CD4-positive, alpha-beta memory T cell (primary cell): ENCODE measurements at places on chromosomes 1 and 21. TPM values are rescaled to one million over a fixed set of nuclear protein-coding genes. Genes with fewer than 3 reads are reported as not detected.
A peak's percentile ranks its signal among the peaks of the same experiment; 100 is the strongest.

NBPF6 gene
- total RNA-seq = not detected

NIPAL3 gene
- 53.2 TPM for total RNA-seq

EPHX1 gene
- 3.0 TPM for total RNA-seq

SAMD11 gene
- not detected for total RNA-seq

C2CD2 gene
- 10.5 TPM for total RNA-seq

CLDN17 gene
- not detected for total RNA-seq

F13B gene
- total RNA-seq = not detected

OR14K1 gene
- not detected for total RNA-seq

OR2C3 gene
- not detected for total RNA-seq

GJA9 gene
- not detected for total RNA-seq

- peak overlapping the region; percentile 54 for H3K27ac ChIP-seq
- H3K4me3 ChIP-seq = peak overlapping the region; percentile 8
- no peak for DNase-seq
- H3K27me3 ChIP-seq = no peaks in the 10 kb centered on the region
- H3K36me3 ChIP-seq = no peaks in the 10 kb centered on the region
- H3K4me1 ChIP-seq = peaks cover 98% of the 10 kb centered on the region
Measured at GRCh38 chr1:111221276-111221632, 6.3 kb upstream of the CHI3L2 start.

GRCh38 chr1:87979079-87979478 is 650.4 kb downstream of the LMO4 start:
- H3K27ac ChIP-seq = no peak overlapping the region
- no peaks in the 10 kb centered on the region for H3K4me1 ChIP-seq
- DNase-seq = no peak
- H3K27me3 ChIP-seq = no peaks in the 10 kb centered on the region

DNA sequence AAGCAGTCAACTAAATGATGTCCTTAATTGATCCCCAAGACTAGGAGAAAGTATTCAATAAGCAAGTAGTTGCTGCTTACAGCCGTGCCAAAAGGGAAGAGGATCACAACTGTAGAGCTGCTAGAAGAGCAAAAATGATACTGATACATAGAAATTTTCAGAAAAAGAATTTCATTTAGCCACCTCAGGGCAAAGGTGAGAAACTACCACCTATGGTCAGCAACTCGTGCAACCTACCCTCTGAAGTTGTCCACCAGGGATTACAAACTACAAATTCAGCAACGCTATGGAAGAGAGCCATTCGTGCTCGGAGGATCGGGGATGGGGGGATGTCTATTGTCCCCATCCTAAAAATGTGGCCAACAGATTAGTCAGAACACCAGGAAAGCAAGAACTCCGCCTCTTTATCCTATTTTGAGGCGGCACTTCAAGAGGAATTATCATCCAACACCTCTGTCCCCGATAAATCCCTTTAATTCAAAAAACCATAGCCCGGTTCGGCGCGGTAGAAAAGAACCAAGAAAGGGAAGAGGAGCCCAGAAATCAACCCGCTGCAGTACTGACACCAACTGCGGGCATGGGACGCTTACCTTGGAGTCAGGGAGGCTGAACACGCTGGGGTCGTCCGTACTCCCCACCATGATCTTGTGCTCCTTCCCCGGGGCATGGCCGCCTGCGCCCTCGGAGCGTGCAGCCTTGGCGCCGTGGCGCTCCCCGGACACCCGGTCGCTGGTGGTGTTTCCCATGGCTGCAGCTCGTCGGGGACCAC is 687 bp downstream of the PRKAB2 start:
- H3K4me1 ChIP-seq = peaks cover 32% of the 10 kb centered on the region
- H3K27ac ChIP-seq = peak overlapping the region; percentile 75
- DNase-seq = peak; percentile 1
- H3K36me3 ChIP-seq = peaks cover 4% of the 10 kb centered on the region
- H3K4me3 ChIP-seq = peak overlapping the region; percentile 84

GRCh38 chr1:31954607-31955283 is 16.6 kb upstream of the PTP4A2 start:
- no peak for DNase-seq
- H3K4me3 ChIP-seq = no peak overlapping the region
- peaks cover 62% of the 10 kb centered on the region for H3K4me1 ChIP-seq
- no peaks in the 10 kb centered on the region for H3K36me3 ChIP-seq

DNA sequence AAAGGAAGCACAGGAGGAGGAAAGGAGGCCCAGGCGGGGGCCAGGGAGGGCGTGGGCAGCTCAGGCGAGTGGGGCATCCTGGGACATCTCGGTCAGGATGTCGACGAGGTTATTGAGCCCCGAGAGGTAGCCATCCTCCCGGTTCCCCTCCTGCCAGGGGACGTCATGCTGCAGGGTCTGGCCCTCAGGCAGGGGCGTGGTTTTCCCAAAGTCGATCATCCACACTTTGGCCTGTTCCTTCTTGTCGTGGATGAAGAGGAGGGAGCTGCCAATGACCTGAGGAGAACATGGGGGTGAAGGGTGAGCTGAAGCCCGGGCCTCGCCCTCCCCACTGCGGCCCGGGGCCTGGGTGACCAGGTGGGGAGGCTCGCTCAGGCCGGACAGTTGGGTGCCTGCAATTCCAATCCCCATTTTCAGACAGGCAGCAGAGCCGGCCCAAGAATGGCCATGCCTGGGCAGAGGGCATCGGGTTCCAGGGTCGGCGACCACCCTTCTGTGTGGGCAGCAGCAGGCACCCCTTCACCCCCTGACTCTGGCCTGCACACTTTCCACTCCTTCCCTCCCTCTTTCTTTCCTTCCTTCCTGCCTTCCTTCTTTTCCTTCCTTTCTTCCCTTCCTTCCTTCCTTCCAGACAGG is 86.2 kb downstream of the STUM start:
- peaks cover 53% of the 10 kb centered on the region for H3K4me1 ChIP-seq
- peak overlapping the region; percentile 56 for H3K27ac ChIP-seq
- DNase-seq = no peak
- no peak overlapping the region for H3K4me3 ChIP-seq
- peaks cover 62% of the 10 kb centered on the region for H3K36me3 ChIP-seq

GRCh38 chr1:24657781-24658180 is 14.7 kb downstream of the SRRM1 start:
- no peaks in the 10 kb centered on the region for H3K27me3 ChIP-seq
- H3K4me3 ChIP-seq = no peak overlapping the region
- H3K36me3 ChIP-seq = peaks cover 92% of the 10 kb centered on the region
- no peak overlapping the region for H3K27ac ChIP-seq

- H3K4me3 ChIP-seq = no peak overlapping the region
- DNase-seq = no peak
- no peak overlapping the region for H3K27ac ChIP-seq
- peaks cover 7% of the 10 kb centered on the region for H3K4me1 ChIP-seq
- H3K36me3 ChIP-seq = no peaks in the 10 kb centered on the region
- peaks cover 4% of the 10 kb centered on the region for H3K27me3 ChIP-seq
Measured at GRCh38 chr1:32878637-32879041, 7.7 kb upstream of the HPCA start.

GRCh38 chr1:204285436-204286305 is 71.9 kb upstream of the GOLT1A start:
- no peaks in the 10 kb centered on the region for H3K36me3 ChIP-seq
- no peak for DNase-seq
- no peaks in the 10 kb centered on the region for H3K27me3 ChIP-seq
- H3K27ac ChIP-seq = no peak overlapping the region
- no peak overlapping the region for H3K4me3 ChIP-seq
- H3K4me1 ChIP-seq = peaks cover 19% of the 10 kb centered on the region

DNA sequence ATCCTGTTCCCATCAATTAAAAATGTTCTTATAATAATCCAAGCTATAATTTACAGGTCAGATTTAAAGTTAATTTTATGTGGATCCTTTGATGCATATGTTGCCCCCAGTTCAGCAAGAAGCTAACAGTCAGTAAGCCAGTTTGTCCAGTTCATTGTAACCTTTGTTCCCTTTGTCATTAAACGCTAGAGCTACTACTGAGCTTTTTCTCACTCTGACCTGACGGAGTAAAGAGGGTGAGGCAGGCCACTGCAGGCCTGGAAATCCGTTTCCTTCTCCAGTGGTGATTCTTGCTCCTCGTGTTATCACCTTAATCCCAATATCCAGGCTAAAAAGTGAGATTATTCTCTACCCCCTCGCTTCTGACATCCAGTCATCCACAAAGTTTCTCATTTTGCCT is 10.2 kb downstream of the YBX1 start:
- peaks cover 64% of the 10 kb centered on the region for H3K4me1 ChIP-seq
- no peak overlapping the region for H3K27ac ChIP-seq
- peaks cover 36% of the 10 kb centered on the region for H3K36me3 ChIP-seq
- DNase-seq = no peak
- H3K27me3 ChIP-seq = no peaks in the 10 kb centered on the region
